ENCODE measurements at places on chromosomes 2 and 18. TPM values are rescaled to one million over a fixed set of nuclear protein-coding genes. Genes with fewer than 3 reads are reported as not detected.

- H3K27ac ChIP-seq: no peak overlapping the region
- H3K4me3 ChIP-seq: peak overlapping the region; percentile 44
- H3K4me1 ChIP-seq: peaks cover 8% of the 10 kb centered on the region
- no peak for DNase-seq
- no peaks in the 10 kb centered on the region for H3K36me3 ChIP-seq
- H3K27me3 ChIP-seq: no peaks in the 10 kb centered on the region
Observed at GRCh38 chr2:46770622-46771021, 145.0 kb downstream of the MCFD2 start.

G6PC2 gene
- total RNA-seq: not detected

DNA sequence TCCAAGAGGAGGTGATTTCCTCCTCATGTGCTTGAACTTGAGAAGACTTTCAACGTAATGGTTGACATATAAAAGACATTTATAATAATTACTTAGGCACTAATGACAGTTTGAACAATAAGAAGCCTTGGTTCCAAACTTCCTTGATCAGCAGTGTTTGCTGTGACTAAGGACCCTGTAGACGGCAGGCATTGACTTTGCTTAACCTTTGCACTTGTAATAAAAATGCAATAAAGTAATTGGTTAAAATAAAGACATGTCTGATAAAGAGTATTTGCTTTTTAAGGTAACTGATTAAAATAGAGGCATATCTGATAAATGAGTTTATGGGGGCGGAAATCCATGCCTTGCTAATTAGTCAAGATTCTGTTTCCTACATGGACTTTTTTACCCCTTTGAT is 82.2 kb upstream of the ST8SIA3 start:
- no peak for DNase-seq
- peaks cover 6% of the 10 kb centered on the region for H3K4me1 ChIP-seq
- H3K4me3 ChIP-seq: no peak overlapping the region
- H3K27me3 ChIP-seq: peaks cover 5% of the 10 kb centered on the region

XIRP2 gene
- total RNA-seq: not detected

ATP6V1B1 gene
- total RNA-seq: not detected

GRCh38 chr2:190763901-190764514 is 115.1 kb downstream of the NAB1 start:
- DNase-seq: no peak
- no peaks in the 10 kb centered on the region for H3K36me3 ChIP-seq
- H3K27me3 ChIP-seq: no peaks in the 10 kb centered on the region
- peaks cover 6% of the 10 kb centered on the region for H3K4me1 ChIP-seq
- H3K4me3 ChIP-seq: no peak overlapping the region

GRCh38 chr2:53632714-53633113 is 134.9 kb upstream of the CHAC2 start:
- no peaks in the 10 kb centered on the region for H3K27me3 ChIP-seq
- DNase-seq: no peak
- H3K4me1 ChIP-seq: no peaks in the 10 kb centered on the region
- no peak overlapping the region for H3K4me3 ChIP-seq

NAB1 gene
- 21.7 TPM for total RNA-seq

DNA sequence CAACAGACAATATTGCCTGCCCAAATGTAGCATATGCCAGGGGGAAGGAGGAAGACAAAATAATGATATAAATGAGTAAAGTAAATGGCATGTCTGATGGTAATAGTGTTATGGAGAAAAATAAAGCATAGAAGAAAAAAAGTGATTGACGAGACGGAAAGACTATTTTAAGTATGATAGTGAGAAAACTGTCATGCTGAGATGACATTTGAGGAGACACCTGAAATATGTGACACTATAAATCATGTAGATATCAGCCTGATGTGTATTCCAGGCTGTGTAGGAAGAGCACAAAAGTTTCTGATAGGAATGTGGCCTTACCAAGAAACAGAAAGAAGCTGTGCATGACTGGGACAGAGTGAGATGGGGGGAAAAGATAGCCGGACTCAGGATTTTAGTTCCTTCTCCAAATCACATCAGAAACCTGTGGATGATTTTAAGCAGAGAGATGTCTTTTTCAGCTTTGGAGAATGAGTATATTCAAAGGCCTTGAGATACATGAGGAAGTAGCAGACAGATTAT is 387.3 kb upstream of the SYT4 start:
- H3K4me3 ChIP-seq: no peak overlapping the region
- no peaks in the 10 kb centered on the region for H3K36me3 ChIP-seq
- H3K4me1 ChIP-seq: no peaks in the 10 kb centered on the region
- no peak overlapping the region for H3K27ac ChIP-seq

GRCh38 chr2:178298785-178299212 is 104.5 kb downstream of the OSBPL6 start:
- H3K27me3 ChIP-seq: no peaks in the 10 kb centered on the region
- H3K36me3 ChIP-seq: no peaks in the 10 kb centered on the region
- no peak overlapping the region for H3K27ac ChIP-seq
- no peaks in the 10 kb centered on the region for H3K4me1 ChIP-seq

DNA sequence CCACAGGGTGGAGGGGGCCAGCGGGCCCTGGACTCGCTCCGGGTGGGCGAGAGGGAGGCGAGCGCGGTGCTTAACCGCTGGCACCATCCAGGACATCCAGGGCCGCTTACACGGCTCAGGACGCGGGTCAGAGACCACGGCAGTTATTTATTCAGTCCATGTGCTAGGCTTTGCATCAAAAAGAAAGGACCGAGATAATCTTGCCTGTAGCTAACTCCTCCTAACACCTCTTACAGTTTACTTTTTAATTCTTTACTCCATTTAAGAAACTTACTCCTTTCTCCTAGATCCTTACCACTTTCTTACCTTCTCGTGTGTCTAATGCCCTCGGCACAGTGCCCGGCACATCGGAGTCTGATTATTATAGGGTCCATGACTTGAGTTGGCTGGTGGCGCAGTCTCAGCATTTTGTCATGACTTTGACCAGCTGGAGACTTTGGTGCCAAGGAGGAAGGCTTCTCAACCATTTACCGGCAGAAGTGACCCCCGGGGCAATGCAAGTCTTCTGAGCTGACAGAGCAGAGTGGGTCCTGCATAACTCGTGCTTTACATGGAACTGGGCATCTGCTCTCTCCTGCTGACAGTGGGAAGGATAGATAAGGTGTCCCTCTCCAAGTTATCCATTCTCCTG is 503 bp downstream of the ANXA4 start:
- H3K36me3 ChIP-seq: no peaks in the 10 kb centered on the region
- H3K4me1 ChIP-seq: no peaks in the 10 kb centered on the region
- DNase-seq: no peak

TUBA4B gene
- not detected for total RNA-seq
